Stimulated activated naive CD4-positive, alpha-beta T cell treated with Interleukin-2 at 50 U/mL for 16 hours (primary cell): ENCODE measurements at places on chromosomes 1 and 21.

DNA sequence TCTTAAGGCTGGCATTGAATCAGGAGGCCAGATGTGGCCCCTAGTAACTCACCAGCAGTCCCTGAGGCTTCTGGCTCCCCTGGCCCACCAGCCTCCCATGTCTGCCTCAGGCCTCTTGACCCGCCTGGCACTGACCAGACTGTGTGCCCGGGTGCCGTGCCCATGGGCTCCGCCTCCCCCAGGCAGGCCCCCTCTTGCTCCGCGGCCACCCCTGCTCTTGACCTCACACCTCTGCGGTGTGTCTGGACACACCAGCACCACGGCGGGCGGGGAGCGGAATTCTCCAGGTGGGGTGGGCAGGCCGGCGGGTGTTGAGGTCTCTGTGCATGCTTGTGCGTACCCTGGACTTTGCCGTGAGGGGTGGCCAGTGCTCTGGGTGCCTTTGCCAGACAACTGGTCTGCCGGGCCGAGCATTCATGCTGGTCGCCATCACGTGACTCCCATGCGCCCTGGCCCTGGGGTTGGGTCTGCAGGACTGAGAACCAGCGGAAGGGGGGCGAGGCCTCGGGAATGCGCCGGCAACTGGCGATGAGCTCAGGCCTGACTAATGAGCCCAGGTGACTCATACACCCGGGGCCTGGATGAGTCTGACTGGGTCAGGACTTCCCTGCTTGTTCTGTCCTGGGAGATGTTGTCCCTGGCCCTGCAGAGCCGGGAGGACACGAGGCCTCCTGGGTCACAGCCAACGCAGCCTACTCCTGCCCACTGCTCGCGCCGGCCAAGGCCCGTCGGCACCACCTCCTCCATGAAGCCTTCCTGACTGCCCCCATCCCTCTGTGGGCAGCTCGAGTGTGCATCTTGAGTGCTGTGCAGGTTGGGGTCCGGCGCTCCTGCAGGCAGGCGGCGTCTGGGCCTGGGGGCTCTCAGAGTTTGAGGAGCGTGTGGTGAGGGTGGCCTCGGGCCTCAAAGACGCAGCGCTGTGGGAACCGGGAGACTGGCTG, 22.6 kb downstream of the COL18A1 start:
- no peak for DNase-seq

DNA sequence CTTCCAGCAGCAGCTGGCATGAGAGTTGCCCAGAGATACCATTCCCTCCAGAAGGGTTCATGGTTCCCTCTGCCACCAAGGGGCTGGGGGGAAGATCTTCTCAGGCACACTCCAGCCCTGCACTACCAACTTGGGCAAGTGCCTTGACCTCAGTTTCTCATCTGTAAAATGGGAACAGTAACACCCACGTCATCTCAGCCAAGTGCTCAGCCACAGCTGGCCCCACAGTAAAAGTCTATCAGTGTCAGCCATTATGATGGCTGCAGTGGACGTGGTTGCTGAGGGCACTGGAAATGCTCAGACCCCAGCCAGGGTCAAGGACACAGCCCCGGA, 16.3 kb upstream of the TAS1R2 start:
- DNase-seq: no peak

DNA sequence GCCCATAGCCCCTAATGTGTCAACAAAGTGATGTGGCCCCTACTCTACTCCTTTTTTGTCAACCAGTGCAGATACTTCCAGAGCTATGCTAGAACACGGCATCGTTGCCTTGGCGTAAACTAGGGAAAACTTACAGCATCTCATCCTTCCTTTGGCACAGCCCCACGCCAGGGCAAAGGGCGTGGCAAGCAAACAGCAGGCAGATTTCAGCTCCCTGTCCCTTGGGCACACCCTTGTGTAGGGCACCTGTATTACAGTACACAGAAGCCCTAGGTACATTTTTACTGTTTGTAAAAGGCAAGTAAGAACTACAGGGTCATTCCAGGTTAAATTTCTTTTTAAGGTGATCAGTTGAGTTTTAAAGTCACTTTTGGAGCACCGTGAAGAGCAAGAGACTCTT, 29.3 kb downstream of the PRDX6 start:
- no peak for DNase-seq

DNA sequence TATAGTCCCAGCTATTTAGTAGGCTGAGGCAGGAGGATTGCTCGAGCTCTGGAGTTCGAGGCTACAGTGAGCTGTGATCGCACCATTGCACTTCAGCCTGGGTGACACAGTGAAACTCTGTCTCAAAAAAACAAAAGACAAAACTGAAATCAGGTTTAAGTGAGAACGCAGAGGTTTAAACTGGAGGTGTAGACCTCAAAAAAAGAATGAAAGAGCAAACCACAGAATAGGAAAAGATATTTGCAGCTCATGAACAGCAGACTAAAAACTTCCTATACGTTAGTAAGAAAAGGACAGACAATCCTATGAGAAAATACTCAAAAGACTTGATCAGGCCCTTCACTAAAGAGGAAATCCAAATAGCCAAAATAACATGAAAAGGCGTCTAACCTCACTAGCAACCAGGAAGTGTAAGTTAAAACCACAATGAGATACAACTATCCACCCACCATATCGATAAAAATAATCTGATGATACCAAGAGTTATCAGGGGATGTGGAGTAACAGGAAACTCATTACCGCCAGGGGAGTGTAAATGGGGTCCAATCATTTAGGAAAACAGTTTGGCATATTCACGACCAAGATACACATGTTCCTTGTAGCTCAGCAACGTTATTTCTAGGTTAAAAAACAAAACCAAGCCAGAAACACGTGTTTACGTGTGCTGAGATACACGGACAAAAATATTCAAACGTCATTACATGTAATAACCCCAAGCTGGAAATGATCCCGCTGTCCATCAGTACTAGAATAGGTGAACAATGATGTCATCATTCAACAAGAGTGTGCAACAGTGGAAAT, 9.8 kb downstream of the TNFRSF9 start:
- DNase-seq: peak; percentile 34

DNA sequence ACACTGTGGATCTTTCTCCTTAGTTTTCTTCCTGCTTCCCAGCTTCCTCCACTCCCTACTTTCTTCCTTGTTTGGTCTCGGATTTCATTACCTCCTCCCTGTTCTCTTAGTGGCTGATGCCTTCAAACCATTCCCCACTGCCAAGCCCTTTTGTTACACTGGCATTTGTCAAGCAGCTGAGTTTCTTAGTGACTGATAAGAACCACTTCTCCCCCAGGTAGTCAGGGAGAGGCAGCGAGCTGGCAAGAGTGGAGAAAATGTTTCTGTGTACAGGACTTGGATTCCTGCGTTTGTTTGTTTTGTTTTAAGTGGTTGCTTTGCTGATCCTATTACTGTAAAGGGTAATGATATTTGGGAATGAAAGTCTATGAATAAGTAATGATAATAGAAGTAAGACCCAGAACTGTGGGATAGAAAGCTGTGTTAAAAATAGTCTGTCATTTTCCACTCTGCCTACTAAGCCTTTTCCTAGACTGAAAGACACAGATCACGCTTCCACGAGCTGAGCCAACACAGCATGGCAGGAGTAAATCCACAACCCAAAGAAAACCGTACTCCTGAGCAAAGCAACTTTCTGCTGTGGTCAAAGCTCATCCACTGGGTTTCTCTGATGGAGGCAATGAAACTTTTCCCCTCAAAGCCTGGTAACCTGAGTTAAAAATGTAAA, 10.1 kb upstream of the SERTAD4 start:
- no peak for DNase-seq

- no peak for DNase-seq
Observed at GRCh38 chr1:214416417-214416816, 135.0 kb downstream of the PTPN14 start.

DNA sequence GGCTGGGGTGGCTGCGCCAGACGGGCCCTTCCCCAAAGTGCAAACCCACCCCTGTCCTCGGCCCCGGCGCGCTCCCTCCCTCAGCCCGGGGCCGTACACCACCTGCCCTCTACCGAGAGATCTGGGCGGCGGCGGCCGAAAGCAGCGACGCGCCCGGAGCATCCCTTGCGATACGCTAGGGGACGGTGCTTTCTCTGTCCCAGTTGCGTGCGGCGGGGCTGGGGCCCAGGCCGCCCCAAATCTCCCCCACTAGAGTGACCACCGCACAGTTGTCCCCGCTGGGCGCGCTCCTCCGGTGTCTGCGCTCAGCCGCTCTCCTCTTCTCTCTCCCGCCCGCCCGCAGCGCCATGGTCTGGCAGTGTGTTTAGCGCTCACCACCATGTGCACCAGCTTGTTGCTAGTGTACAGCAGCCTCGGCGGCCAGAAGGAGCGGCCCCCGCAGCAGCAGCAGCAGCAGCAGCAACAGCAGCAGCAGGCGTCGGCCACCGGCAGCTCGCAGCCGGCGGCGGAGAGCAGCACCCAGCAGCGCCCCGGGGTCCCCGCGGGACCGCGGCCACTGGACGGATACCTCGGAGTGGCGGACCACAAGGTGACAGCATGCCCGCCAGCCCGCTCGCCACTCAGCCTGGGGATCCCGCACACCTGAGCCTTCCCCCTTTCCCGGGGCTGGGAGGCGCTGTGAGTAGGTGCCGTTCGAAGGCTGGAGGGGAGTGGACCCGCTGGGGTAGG, 1.0 kb downstream of the ST6GALNAC5 start:
- DNase-seq: no peak

DNA sequence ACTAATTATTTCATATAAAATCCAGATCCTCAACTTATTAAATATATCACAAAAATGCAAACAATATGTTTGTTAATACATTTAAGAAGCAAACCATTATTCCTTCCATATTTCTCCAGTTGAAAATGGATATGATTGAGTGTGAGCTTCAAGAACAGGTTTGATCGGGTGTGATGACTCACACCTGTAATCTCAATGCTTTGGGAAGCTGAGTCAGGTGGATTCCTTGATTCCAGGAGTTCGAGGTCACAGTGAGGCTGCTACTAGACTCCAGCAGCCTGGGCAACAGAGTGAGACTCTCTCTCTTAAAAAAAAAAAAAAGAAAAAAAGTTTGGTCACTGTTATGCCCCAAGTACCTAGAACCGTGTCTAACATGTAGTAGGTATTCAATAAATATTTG, 42.9 kb upstream of the RRP15 start:
- DNase-seq: no peak

DNA sequence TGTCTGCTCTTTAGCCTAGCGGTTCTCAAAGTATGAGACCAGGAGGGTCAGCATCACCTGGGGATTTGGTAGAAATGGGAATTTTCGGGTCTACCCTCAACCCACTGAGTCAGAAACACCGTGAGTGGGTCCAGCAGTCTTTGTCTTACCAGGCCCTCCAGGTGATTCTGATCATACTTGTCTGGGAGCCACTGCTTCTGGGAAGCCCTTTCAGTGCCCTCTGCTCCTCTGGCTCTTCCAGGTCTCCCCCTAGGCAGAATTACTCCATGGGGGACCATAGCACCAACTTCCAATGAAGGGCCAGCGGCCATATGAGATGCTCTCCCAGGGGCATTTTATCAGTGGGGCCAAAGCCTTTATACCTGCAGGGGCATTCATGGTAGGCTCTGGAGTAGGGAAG, 81.0 kb upstream of the ETV3 start:
- DNase-seq: no peak

- no peak for DNase-seq
Observed at GRCh38 chr1:216883518-216883917, 160.3 kb upstream of the ESRRG start.

DNA sequence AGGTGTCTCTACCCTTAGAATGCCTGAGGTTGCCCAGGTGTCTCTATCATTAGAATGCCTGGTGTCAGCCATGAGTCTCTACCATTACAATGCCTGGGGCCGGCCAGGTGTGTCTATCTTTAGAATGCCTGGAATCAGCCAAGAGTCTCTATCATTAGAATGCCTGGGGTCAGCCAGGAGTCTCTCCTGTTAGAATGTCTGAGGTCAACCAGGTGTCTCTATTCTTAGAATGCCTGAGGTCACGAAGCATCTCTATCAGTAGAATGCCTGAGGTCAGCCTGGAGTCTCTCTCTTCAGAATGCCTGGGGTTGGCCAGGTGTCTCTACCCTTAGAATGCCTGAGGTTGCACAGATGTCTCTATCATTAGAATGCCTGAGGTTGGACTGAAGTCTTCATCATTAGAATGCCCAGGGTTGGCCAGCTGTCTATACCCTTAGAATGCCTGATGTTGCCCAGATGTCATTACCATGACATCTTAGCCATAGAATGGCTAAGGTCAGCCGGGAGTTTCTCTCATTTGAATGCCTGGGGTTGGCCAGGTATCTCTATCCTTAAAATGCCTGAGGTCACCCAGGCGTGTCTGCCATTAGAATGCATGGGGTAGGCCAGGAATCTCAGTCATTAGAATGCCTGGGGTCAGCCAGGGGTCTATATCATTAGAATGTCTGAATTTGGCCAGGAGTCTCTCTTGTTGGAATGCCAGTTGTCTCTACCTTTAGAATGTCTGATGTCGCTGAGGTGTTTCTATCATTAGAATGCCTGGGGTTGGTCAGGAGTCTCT, 44.0 kb downstream of the RNF187 start:
- DNase-seq: no peak

GRCh38 chr1:224932607-224933249, 3.3 kb downstream of the DNAH14 start:
- no peak for DNase-seq

GRCh38 chr1:47713975-47714767, 276.3 kb downstream of the FOXD2 start:
- no peak for DNase-seq

GRCh38 chr1:209854196-209854595, 26.4 kb downstream of the UTP25 start:
- DNase-seq: no peak

DNA sequence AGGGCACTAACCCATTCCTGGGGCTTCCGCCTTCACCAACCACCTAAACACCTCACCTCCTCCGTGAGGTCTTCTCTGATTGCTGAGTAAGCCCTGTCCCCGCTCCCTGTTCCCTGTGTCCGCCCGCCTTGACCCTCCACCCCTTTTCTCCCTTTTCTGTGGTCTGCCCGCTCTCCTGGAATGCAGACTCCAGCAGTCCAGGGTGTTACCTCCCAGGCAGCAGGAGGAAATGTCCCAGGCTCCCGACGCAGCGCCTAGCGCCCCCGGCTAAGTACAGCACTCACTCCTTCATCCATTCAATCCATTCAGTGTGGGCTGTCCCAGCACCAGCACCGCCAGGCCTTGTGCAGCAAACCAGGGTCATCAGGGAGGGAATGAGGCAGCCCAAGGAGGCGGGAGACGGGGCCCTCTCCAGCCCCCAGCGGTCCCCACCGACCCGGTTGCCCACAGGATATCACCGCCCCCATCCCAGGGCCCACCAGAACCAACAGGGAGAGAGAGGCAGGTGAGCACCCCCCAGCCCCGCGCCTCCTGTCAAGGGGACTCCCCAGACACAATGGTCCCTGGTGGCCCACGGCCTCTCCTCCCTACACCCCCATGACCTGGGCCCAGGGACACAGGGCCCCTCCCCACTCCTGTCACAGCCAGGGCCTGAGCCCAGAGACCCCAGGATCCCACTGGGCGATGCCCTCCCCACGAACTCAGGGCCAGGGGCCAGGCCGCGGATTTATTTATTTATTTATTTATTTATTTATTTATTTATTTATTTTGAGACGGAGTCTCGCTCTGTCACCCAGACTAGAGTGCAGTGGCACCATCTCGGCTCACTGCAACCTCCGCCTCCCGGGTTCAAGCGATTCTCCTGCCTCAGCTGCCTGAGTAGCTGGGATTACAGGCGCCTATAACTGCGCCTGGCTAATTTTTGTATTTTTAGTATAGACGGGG, 10.2 kb downstream of the TNFRSF14 start:
- no peak for DNase-seq

- no peak for DNase-seq
Observed at GRCh38 chr1:86500714-86501113, 32.0 kb downstream of the CLCA1 start.
